NCI-H524 treated with DMSO at 0.1 percent for 48 hours (cell line): ENCODE measurements at places on chromosomes 12 and 14.

DNA sequence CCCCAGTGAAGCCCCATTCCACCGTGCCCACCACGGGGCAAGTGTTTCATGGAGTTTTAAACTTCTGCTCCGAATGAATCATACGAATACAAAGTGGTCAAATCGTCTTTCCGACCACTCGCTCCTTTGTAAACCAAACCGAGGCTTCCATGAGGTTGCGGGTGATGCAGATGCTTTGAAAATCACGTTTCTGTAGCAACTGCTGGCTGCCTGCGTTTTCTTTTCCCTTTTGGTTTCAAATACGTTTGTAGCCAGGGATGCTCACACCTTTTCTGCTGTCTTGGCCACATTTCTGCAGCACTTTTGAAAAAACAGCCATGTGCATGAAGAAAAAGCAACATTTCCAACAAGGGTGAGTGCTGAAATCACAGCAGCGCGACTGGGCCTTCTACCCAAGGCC lies 33.7 kb downstream of the RFLNA start:
- no peak for DNase-seq

- no peak for DNase-seq
These were observed 37.6 kb downstream of the SPATA7 start for GRCh38 chr14:88422919-88423650.

- peak; percentile 44 for DNase-seq
These were observed 18.9 kb downstream of the PITPNM2 start for GRCh38 chr12:123131879-123132402.

DNA sequence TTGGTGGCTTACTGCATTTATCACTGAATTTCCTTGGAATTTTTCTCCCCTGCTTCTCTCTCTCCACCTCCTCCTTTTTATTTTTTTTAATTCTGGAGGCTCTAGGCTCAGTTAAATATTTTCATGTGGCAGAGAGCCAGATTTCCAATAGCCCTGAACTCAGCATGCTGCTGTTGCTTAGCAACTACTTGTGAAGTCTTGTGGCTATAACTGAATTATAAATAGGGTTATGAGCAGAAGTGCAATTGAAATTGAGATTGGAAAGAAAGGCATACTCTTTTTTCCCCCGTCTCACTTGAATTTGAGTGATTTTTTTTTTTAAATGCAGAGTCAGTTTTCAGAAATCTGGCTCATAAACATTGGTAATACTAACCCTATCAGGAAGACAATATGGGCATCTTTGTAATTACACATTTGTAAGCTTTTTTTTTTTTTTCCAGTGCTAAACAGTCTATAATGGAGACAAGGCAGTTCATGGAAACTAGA lies 38.3 kb downstream of the ATF7IP start:
- DNase-seq: peak; percentile 22

- no peak for DNase-seq
These were observed 7.8 kb downstream of the IKZF4 start for GRCh38 chr12:56028511-56029165.

- DNase-seq: no peak
These were observed 50.3 kb downstream of the TDP1 start for GRCh38 chr14:90005939-90006530.

DNA sequence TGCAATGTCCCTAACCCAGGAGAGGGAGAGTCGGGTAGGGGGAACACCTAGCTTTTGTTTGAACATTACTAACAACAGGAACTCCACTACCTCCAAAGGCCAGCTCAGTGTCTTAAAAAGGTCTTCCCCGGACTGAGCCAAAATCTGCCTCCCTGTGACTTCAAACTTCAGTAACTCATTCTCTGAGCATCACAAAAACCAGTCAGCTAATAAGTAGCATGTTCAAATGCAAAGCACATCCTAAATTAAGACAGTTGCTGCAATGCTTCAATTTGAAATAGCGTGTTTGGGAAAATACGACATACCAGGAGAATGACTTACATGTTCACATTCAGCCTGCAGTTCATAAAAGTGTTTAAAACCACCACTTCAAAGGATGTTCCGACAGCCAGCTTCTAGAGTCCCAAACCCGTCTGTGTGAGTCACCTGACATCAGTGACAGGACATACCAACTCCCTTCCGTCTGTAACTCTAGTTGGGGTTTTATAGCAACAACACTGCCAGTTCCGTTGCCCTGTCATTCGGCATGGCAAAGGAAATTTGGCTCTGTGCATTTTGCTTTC lies 13.0 kb downstream of the ZFP36L1 start:
- DNase-seq: no peak

- DNase-seq: no peak
These were observed 62.3 kb downstream of the FOS start for GRCh38 chr14:75340921-75341320.

GRCh38 chr12:90938451-90938850 lies 16.5 kb downstream of the CCER1 start:
- no peak for DNase-seq

GRCh38 chr12:18146363-18146762 lies 56.4 kb upstream of the RERGL start:
- DNase-seq: no peak

DNA sequence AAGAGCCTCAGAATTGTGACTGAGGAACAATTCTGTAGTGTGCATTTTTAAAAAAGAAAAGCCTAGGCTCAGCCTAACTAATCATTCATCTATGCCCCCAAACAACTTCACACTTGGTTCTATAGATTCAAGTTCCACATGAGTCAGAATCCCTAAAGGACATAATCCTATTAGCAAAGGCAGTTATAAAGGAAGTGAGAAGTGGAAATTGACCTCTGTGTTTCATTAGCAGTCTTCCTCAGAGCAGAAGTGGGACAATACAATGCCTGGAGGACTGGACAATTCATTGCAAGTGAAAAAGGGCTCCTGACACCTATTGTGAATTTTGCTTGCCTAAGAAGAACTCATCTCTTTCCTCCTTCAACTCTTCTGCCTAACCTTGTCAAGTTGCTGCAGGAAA lies 222.3 kb downstream of the PTPRO start:
- no peak for DNase-seq

GRCh38 chr12:110616471-110617115 lies 2.7 kb downstream of the TCTN1 start:
- DNase-seq: no peak

DNA sequence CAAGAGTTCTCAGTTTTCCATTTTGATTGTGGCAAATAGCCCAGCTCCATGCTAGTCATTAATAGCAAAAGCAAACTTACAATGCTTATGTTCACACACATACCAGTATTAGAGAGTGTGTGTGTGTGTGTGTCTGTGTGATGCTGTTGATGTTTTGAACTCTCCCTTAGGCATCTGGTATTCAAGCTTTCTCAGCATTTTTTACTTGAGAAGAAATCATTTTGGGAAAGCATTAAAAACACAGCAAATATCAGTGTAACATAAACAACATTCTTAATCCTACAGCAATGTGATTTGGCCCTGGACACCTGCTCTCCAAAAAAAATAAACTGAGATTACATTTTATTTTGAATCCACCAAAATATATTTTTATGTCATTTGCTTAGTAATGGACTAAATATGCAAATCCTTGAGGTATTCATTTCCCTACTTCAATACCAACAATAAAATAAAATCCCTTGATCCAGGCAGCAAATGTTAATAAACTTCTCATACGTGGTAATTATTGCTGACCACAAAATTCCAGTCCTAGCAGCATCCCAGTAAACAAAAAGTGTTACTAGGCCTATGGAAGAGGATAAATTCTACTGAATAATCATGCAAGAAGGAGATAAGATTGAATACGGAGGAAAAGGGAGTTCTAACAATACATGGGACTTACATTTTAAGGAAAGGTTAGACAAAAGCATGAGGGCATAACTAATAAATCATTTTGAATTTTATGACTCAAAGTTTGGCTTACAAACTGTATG lies 249.5 kb upstream of the CLEC14A start:
- no peak for DNase-seq

DNA sequence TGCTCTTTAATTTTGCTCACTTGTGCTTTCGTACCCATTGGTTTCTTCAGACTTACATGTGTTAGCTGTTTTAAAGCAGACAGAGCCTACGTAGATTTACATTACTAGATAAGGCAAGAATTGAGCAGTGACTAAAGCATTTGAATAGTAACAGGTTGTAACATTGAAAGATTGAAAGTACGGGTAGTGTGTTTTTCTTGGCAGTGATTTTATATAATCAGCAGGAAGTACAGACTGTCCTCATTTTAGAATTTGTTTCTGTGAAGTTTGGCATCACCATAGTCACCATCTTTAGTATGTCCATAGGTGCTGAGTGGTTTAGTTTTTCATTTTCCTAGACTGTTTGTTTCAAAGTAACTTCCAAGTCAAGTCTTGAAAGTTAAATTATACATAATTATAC lies 14.0 kb downstream of the RTRAF start:
- DNase-seq: no peak

- no peak for DNase-seq
These were observed 6.4 kb upstream of the TSPAN8 start for GRCh38 chr12:71164166-71164565.

DNA sequence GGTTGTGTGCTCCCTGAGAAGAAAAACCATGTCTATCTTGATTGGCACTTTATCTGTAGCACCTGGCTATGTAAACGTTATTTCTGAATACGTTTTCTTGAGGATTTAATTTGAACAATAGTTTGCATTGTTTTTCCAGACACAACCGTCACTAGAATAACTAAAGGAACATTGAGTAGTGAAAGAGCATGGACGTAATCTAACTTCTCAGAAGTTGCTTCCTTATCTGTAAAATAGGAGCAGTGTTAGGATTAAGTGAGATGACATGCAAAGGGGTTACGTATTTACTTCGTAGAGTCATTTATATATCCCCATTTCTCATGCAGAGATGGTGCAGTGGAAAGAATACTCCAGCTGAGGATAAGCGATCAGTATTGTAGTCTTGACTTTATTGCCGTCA lies 8.1 kb downstream of the AEBP2 start:
- no peak for DNase-seq
